CD8-positive, alpha-beta memory T cell (primary cell): ENCODE measurements at places on chromosomes 2 and 18. TPM values are rescaled to one million over a fixed set of nuclear protein-coding genes. Genes with fewer than 3 reads are reported as not detected.

DNA sequence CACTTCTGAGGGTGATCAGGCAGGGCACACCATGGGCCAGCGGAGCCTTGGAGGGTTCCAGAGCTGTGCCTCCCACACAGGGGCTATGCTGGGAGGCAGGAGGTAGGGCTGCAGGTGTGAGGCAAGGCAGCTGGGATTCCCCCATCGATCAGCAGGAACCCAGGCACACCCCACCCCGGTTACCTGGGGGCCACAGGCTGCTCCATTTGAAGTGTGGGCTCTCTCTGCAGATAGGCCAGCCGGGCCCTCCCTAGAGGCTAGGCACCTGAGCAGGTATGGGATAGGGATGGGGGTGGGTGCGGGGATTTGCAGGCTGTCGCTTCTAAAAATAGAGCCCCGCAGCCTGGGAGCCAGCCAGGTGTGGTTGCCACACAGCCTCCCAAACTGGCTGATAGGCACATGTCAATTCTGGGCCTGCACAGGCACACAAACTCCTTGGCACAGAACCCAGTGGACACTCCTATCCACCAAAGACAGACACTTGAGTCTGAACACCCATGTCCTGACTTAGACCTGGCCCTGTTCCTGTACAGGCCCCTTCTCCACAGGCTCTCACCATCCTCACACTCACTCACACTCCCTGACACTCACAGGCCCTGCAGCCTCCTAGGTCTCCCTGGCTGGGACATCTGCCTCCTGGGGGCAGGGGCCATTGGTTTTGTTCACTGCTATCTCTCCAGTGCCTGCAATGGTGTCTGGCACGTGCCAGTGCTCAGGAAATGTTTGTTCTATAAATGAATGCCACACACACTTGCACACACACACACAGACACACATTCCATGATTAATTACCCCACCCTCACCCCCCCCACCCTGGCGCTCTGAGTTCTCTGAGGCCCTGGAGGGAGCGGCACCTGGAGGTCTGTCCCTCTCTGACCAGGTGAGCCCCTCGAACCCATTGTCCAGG is 73.4 kb downstream of the ZFP36L2 start:
- DNase-seq, result no peak

- DNase-seq, result no peak
These were observed 114.4 kb downstream of the ZFP36L2 start for GRCh38 chr2:43111788-43112554.

The SLC23A3 gene
- 2.6 TPM for total RNA-seq

The OR6B2 gene
- not detected for total RNA-seq

DNA sequence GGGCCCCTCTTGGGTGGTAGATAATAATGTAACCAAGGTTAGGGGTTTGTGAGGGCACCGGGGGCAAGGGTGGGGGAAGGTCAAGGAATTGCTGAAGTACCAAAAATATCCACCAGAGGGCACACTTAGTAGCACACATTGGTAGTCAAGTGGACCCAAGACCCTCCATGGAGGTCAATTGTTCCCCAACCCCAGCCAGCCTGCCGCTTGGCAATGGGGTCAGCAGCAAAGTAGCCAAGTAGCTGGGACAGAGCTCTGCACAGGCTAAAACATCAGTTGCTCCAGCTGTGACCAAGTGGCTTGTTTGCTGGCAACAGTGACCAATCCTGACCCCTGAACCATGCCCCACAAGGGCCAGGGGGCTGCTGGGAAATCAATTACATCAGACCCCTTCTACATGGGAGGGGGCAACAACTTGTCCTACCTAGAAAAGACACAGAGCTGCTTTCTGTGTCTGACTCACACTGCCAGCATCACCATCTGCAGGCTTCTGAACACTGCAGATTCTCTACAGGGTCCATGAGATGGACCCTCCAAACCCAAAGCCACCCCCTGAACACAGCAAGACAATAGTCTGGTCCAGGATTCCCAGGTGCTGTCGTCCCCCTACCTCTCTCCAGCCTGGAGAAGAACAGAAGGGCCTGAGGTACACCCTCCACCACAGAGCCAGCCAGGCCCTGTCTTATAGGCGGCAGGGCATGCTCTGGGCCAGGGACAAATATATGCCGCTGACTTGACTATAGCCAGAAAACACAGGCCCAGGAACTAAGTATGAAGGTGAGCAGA is 76.0 kb downstream of the EMX1 start:
- DNase-seq, result peak; percentile 31

DNA sequence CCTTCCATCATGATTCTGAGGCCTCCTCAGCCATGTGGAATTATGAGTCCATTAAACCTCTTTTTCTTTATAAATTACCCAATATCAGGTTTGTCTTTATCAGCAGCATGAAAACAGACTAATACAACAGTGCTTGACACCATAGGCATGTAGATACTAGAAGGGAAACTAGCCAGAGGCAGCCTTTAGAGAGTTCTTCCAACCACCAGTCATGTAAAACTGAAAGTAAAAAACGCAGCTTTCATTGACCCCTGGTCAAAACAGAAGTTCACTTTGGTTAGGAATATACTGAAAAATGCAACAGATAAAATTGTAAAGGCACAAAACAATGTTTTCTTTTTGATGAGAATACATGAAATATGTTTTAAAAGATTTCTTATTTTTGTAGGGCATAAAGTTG is 122.8 kb upstream of the L3MBTL4 start:
- no peak for DNase-seq

GRCh38 chr18:7871560-7872456 is 304.7 kb downstream of the PTPRM start:
- DNase-seq, result no peak

- no peak for DNase-seq
These were observed 78.5 kb downstream of the SPHKAP start for GRCh38 chr2:228102949-228103348.

DNA sequence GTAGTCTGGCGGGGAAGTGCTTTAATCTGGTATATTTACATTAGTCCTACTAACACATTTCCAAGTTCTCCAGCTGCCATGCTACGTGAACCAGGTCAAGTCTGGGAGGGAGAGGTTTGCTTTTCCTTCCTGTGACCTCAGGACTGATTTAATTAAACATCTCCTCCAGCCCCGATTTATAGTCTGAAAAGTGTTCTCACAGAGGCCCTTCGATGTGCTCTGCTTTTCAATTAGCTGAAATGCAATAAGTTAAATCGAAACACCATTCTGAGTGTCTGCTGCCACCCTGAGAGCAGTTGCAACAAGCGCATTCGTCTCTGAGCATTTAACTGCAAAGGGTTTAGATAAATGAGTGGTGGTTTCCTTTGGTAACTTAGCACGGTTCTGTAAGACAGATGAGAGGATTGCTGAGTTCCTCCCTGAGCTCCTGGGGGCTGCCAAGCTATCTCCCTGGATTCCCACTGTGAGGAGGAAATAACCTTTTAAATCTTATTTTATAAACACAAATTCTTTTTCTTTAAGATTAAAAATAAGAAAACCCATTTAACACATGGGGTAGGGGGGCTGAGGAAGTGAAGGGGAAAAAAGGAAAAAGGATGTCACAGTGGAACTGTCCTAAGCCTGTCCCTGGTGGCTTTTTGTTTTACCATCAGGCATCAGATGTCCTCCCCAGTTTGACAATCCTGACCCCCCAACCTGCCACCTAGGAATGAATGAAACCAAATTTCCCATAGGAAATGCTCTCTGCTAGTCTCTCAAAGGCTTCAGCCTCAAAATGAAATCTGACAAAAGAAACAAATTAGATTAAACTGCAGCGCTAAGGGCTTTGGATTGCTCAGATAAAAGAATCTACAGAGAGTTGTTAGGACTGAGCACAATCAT is 56.5 kb upstream of the CREB1 start:
- no peak for DNase-seq

- no peak for DNase-seq
These were observed 302.3 kb upstream of the ID2 start for GRCh38 chr2:8379549-8379948.

The AGXT gene
- not detected for total RNA-seq
